Stimulated activated CD8-positive, alpha-beta memory T cell treated with anti-CD3 and anti-CD28 coated beads, Interleukin-4, amount 100 ng/mL, for 4 hours (primary cell): ENCODE measurements at places on chromosomes 13 and 19.

- no peak for DNase-seq
Measured at GRCh38 chr19:52200044-52200443, 10.2 kb downstream of the PPP2R1A start.

- DNase-seq: no peak
Measured at GRCh38 chr19:4588291-4588761, 28.8 kb upstream of the SEMA6B start.

DNA sequence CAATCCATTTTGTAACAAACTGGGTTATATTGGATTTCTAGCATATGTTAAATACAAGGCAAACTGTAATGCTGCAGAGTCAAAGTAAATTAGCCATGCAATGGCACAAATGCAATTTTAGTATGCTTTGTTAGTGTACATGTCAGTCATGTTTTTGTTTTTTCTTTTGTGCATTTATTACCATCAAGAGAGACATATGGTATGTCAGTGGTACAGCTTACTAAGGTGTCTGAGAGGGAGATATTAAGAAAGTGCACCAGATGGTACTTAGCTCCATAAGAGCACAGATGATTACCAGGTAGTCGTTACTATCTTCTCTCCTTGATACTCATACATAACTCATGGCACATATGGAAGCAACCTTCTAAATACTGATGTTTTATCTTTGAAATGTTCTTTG lies 550.3 kb downstream of the GPC5 start:
- DNase-seq: no peak

DNA sequence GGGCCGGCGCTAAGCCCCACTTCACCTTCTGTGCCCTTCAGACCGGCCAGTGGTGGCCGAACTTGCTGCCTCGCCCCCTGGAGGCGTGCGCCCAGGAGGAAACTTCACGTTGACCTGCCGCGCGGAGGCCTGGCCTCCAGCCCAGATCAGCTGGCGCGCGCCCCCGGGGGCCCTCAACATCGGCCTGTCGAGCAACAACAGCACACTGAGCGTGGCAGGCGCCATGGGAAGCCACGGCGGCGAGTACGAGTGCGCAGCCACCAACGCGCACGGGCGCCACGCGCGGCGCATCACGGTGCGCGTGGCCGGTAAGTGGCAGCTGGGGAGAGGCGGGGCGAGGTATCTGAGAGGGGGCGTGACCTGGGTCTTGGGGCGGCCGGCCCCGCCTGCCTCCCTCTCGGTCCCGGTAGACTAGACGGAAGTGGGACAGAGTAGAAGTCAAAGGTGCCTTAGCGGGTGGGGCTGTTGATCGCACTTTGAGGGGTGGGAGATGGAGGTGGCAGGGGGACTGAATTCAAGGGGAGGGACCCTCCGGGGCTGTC lies 5.6 kb downstream of the ICAM5 start:
- DNase-seq: no peak

DNA sequence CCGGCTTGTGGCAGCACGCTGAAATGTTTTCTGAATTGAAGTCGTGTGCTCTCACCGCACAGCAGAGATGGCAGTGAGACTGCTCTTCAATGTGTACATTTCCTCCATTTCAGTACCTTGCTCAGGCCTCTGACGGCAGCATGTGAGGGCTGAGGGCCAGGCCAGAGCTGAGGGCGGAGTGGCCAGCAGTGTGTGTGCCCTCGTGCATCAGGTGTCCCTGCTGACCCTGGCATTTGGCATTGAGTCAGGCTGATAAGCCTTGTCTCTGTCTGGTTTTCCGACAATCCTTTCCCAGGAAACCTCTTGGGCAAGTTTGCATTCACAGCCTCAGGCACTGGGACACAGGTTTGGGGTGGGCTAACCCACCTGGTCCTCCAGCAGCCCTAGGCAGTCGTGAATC lies 62.3 kb downstream of the EFNB2 start:
- DNase-seq: no peak

DNA sequence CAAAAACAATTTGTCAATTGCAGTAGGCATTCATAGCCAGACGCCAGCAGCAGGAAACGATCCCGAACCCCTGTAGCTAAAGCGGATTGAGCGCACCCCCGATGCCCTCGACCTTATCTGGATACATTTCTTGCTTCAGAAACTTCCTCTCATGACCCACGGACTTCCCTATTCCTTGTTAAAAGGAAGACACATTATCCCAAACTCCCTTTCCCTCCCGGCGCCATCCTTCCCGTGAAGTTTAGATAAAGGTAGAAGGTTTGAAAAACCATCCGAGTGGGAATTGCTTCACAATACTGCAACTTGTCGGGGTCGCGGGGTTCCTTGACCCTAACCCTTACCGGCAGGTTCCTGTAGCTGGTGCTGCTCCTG lies 977 bp downstream of the PCDH20 start:
- DNase-seq: no peak

- no peak for DNase-seq
Measured at GRCh38 chr13:101291646-101292515, 124.4 kb downstream of the NALCN start.

- DNase-seq: no peak
Measured at GRCh38 chr13:43596006-43596405, 190.8 kb downstream of the ENOX1 start.

DNA sequence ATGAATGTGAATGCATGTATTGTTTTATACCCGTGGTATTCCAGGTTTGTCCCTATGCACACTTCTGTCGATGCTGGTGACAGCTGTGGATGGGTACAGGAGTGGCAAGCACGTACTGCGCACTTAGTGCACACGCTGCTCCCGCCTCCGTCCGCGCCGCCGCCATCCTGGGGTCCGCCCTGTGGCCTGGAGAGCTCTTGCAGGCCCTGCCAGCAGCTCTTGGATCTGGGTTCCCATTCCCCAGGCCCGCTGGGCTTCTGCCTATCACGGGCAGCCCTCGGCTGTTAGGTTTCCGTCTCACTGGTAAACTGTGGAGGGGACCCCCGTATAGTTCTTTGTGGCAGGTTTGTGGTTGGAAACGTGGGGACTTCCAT lies 4.0 kb downstream of the GNA11 start:
- no peak for DNase-seq

DNA sequence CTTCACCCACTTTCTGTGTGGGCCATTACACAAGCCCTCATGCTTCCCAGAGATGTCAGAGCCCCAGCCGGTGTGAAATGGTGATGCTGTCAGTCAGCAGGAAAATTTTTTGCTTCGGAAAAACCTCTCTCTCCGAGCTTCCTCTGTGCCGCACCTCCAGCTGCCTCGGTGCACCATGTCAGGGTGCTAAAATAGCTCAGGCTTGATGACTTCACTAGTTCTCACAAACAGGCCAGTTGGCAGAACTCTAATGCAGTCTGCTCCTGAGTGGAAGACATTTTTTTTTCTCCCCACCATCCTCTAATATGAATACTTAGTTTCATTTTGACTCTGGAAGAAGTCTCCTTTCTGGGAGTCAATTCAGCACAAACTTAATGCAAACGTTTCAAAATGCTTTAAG lies 71.3 kb downstream of the KLF12 start:
- no peak for DNase-seq

- no peak for DNase-seq
Measured at GRCh38 chr13:89968470-89968869, 1379.0 kb upstream of the MIR17HG start.

GRCh38 chr13:76512721-76513145 lies 373.5 kb downstream of the KCTD12 start:
- no peak for DNase-seq
